Mesothelial cell of epicardium (in vitro differentiated cells): ENCODE measurements at places on chromosomes 13 and 19.

GRCh38 chr19:2588081-2588777, 112.3 kb downstream of the GADD45B start:
- DNase-seq = no peak

- no peak for DNase-seq
Observed at GRCh38 chr19:50480281-50481111, 3.8 kb upstream of the GARIN5A start.

DNA sequence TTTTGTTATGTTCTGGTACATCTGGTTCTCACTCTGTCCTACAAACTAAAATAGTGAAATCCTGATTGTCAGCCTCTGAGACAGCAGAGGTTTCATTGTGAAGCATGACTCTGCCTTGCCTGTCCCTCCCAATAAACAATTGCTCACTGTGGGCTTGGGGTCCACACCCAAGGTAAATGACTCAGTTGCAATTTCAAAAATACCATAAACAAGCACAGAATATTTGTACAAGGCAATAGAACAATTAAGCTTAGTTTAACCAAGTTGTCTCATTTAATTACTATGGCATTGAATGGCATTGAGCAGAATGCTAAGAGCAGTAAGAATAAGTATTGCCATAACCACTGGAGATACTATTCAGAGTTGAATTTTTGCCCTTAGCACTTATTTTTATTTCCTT, 353.6 kb downstream of the SPRY2 start:
- DNase-seq = no peak

DNA sequence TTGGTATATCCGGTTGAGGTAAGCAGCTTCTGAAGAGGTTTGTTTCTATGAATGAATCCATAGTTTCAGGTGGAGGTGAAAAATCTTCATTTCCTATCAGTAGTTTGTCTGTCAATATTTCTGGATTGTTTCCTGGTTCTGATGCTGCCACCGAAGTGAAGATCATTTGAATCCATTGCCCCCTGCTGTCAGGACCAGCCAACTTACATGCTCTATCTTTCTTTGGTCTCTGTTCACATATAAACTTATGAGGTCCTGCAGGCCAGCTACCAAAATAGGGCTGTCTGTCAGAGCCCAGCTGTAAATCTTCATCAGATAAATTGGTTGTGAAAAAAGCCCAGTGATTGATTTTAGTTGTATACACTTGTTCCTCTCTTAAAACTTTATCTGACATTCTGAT, 15.2 kb upstream of the N4BP2L1 start:
- no peak for DNase-seq

- DNase-seq = no peak
Observed at GRCh38 chr19:610071-610800, 20.6 kb downstream of the HCN2 start.

DNA sequence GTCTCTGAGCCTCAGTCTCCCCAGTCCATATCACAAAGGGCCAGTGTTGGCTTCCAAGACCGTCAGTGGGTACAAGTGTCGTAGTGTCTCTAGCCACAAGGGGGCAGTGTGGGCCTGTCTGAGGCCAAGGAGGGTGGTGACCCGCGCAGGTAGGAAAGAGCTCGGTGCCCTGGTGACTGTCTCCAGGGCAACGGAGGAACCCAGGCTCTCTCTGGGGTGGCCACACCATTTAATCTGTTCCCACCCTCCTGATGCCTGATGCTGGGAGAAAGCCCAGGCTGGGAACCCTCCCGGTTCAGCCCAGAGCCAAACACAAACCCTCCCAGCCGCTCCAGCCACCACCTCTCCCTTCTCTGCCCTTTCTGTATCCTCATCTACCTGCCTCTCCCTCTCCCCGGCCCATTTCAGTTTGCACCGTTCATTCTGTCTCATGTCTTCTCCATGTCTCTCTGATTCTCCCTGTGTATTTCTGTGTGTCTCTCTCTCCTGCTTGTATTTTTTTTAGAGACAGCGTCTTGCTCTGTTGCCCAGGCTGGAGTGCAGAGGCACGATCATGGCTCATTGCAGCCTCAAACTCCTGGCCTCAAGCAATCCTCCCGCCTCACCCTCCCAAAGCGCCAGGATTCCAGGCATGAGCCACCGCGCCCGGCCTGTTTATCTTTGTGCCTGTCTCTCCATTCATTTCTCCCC, 17.5 kb upstream of the MEIS3 start:
- peak; percentile 89 for DNase-seq

DNA sequence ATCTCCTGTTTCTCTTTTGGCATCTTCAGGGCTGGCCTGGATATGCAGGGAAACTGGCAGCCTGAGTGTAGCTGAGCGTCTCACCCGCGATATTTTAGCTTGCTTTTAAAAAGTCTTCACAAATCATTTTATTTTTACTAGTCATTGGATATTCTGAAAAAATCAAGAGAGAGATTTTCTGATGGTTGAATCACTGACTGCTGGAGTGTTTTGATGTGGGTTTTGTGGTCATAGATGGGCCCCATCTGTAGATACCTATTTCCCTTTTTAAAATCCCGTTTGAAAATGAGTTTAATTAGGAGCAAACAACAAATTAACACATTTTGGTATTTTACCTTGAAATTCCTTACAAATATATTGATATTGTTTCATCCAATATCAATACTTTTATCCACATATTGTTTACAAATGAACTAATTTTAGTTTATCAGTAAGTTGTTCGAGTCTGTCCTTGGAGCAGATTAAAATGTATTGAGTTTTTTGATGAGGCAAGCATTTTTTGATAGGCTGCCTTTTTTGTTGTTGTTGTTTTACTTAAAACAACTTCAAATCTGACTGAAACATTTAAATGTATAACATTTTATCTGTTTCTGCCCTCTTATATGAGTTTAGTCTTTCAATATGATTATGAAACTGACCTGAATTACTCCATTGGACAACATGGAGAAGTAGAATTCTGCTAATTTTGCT, 21.5 kb upstream of the OXGR1 start:
- DNase-seq = no peak

GRCh38 chr19:2270423-2271233, 11.3 kb downstream of the PEAK3 start:
- peak; percentile 75 for DNase-seq

- DNase-seq = no peak
Observed at GRCh38 chr19:18292462-18292809, 11.0 kb upstream of the JUND start.

GRCh38 chr19:32372726-32373517, 27.5 kb downstream of the ZNF507 start:
- DNase-seq = no peak

- DNase-seq = no peak
Observed at GRCh38 chr13:21478881-21479808, 20.0 kb upstream of the ZDHHC20 start.

DNA sequence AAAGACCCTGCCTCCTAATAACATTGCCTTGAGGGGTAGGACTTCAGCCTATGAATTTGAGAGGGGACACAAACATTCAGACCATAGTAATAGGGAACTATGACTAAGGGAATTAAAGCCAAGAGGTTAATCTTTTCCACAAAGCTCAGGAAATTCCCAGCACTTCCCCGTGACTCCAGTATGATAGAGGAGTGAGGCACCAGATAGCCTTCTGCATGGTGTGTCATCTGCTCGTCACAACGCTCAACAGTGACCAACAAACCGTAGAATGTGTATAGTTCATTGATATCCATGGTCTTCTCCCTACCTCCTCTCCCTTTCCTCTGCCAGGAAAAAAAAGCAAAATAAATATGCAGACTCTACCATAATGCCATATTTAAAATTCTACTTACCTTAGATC, 64.4 kb downstream of the B3GLCT start:
- DNase-seq = no peak

DNA sequence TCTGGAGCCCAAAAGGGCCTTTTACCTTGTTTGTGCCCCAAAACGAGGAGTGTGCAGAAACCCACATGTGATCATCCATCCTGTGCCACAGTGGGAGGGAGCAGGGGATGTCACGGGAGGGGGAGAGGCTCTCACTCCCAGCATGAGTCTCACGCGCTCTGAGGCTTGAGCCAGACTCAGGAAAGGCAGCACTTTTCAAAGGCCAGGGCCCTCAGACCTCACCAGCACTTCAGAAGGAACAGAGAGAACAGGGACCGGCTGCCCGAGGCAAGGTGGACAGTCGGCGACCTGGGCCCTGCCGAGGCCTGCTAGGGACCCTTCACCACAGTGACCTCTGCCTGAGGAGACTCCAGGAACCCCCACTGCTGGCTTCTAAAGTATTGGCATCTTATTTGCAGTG, 71.7 kb upstream of the WASF3 start:
- no peak for DNase-seq

GRCh38 chr19:29546583-29547190, 20.9 kb downstream of the VSTM2B start:
- DNase-seq = no peak

DNA sequence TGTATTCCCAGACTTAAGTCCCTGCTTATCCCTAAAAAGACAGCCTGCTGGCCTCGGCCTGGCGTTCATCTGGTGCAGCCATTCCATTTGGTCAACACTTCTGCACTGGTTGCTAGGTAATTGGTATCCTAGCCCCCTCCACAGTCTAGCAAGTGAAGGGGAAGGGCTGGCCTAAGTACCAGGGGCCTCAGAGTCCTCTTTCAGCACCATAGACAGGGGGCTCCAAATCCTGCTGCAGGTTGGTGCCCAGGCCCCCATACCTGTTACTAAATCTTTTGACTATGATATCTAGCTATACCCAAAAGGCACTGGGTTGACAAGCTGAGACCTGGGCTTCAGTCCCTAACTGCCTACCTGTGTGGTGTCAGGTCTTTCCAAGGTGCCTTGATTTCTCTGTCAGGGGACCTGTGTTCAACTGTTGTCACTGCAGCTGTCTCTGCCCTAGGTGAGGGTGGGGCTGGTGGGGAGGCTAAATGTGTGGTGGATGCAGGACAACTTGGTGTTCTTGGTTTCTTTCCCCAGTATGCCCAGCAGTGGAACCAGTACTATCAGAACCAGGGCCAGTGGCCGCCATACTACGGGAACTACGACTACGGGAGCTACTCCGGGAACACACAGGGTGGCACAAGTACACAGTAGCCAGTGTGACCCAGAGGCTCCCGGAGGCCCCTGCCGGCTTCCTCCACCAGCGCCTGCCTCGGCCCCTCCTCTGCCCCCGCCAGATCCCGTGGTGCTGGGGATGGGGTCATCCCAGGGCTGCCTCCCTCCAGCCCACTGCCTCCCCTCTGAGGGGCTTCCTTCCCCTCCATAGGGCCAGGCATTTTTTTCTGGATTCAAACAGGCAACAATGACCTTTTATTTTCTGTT, 3.8 kb upstream of the CCDC97 start:
- no peak for DNase-seq

GRCh38 chr13:24748061-24748400, 15.9 kb upstream of the RNF17 start:
- no peak for DNase-seq

DNA sequence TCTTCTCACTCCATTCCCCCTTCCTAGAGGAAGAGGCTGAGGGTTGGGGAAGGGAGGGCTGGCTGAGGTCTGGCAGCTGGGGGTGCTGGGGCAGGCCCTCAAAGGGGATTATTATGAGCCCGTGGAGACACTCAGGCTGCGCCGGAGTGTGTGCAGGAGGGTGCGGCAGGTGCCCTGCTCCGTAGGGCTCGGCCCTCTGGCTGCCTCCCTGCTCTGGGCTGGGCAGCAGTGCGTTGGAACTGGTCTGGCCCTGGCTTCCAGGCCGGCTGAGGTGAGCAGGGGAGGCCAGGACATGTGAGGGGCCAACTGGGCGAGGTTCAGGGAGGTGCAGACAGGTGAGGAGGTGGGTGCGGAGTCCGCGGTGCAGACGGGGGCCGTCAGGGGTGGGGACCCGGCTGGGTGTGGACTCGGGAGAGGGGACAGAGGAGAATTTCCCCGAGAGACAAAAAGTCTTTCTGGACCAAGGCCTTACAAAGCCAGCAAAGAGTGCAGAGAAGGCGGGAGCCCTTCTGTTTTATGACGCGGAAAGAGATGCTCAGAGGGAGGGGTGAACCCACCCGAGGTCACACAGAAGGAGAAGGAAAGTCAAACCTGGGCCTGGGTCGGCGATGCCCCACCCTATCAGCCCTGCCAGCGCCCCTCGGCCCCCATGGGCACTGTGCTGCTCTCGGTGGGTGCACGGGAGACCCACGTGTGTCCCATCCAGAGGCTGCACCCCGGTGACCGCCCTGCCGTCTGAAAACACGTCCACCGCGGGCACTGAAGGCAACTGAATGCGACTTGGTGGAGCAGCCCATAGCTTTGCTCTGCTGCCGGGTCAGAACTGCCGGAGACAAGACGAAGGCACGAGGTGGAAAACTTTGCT, 31.0 kb downstream of the PIP5K1C start:
- DNase-seq = no peak

GRCh38 chr19:3249408-3249807, 24.9 kb downstream of the CELF5 start:
- no peak for DNase-seq

- DNase-seq = no peak
Observed at GRCh38 chr19:44889830-44890365, 1.2 kb upstream of the TOMM40 start.

- no peak for DNase-seq
Observed at GRCh38 chr19:36483653-36484052, 5.7 kb downstream of the ZNF566 start.

DNA sequence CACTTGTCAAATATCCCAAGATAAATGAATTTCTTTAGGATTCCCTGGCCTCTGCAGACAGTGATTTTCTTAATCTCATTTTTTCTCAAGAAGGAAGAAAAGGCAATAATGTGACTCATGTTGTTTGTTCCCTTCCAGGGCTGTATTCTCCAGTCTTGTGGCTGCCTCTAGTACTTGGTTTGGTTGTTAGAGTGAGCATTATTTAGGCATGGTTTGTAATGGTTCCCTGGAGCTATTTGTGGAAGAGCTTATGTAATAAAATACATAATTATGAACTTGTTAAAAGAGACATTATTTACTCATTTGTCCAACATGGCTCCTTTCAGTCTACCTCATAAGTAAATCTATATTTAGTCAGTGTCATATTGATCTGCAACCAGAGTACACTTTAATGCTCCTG, 270.4 kb downstream of the DCT start:
- DNase-seq = no peak

GRCh38 chr19:41323023-41323422, 13.1 kb downstream of the CCDC97 start:
- no peak for DNase-seq

- no peak for DNase-seq
Observed at GRCh38 chr19:38638461-38638860, 9.0 kb upstream of the ACTN4 start.

DNA sequence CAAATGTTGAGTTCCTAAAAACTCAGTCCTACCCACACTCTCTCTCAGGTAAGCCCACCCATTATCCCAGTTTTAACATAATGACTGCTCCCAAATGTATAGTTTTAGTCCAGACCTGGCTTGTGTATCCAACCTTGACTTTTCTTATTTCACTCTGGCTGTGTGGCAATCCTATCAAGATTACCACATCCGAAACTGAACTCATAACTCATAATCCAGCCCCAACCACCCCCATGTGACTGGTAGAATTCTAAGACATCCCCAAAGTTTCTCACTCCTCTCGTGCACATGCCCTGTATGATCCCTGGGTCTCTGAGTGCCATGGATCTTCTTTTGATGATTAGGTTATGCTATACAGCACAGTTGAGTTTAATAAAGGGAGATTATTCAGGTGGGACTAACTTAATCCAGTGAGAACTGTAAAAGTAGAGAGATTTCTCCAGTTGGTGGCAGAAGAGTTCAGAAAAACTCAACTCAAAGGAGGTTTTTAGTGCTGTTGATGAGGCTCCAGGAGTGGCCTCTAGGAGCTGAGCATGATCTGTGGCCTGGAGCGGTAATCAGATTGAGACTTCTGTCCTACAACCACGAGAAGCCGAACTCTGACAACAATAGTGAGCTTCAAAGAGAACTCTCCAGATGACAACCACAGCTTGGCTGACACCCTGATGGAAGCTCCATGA, 413.4 kb downstream of the ZNF536 start:
- no peak for DNase-seq
